ENCODE measurements at places on chromosomes 6 and 20.

- DNase-seq = no peak
Observed at GRCh38 chr20:20604907-20605306, 107.5 kb downstream of the RALGAPA2 start.

DNA sequence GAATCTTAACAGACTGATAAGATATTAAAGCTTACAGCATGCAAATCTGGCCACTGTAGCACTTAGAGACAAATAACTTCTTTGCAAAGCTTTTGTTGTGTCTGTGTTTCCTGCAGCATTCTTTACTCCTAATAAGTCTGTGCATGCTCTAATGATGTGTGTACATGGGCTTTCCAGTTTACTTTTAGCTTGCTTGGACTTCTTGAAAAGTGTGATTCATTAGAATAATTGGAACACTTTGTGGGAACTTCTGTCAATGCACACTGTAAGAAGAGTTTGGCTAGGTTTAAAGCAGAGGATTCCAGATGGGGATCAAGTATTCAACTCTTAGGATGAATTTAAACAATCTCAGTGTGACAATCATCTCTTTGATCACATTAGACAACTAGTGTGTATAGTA, 22.1 kb upstream of the TINAG start:
- no peak for DNase-seq

GRCh38 chr6:90294989-90295853, 1.4 kb downstream of the BACH2 start:
- peak; percentile 70 for DNase-seq

GRCh38 chr20:15547119-15547518, 1026.1 kb downstream of the KIF16B start:
- no peak for DNase-seq

DNA sequence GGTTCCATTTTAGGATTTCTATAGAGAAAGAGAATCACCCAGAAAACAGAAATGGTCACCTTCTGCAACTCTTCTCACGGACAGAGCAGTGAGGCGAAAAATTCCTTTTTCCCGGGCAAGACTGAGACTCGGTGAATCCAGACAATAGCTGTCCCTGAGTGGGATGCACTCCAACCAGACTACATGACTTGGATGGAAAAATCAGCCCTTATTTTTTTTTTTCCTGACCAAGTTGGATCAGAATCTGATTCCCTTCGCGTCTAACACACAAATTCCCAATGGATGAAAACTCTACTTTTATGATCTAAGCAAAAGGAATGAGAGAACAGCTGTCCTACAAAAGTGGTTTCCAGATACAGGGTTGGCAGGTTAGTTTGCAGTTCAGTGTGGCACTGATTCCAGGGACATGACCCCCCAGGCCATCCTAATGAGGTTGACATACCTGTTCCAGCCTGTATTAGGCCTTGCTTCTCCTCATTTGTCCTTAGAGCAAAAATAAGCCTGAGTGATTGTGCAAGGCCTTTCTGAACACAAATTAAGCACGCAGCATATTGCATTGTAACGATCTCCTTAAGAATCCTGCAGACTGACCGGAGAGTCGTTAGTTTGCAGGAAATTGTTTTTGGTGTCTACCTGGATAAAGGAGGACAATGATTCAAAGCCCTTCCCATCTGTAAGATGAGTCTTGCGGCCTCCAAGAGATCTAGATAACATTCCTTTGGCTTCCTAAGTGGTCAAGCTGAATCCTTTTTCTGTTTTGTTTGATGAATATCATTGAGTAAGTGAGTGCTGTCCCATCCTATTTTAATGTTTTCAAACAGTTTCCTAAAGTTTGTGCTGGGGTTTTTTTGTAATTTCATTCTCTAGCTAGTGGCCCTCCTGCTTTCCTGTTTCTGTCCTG, 1.5 kb upstream of the NEDD9 start:
- peak; percentile 87 for DNase-seq

DNA sequence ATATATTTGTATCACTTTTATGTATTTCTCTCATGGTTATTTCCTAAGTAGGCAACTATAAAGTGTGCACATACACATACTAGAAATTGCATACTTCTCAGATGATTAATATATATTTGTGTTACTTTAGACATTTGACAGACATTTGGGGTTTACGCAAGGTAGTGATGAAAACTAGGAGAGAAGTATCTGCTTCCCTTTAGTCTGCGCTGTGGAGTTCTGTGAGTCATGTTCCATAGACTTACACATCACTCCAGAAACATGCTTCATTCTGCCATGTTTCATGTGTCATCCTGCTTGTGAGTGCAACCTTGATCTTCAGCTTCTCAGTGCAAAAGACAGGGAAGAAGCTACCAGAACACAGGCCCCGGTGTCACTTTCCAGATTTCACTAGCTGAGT, 200.7 kb upstream of the BMP2 start:
- no peak for DNase-seq

DNA sequence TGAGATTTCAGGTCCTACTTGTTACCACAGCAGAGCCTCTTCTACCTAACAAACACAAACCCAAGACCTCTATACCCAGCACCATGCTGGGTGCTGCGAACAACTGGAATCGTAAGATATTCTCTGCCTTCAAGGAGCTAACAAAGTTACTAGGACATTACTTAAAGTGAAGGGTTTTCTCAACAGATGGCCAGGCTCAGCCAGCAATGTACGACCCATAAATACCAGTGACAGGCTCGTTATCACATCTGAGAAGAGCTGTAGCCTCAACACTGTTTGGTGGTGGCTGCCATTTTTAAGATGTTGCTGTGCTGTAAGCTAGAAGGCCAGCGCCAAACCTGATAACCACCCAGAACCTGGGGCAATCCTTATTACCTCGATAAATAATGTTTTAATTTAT, 406.5 kb downstream of the KIF16B start:
- DNase-seq = no peak

DNA sequence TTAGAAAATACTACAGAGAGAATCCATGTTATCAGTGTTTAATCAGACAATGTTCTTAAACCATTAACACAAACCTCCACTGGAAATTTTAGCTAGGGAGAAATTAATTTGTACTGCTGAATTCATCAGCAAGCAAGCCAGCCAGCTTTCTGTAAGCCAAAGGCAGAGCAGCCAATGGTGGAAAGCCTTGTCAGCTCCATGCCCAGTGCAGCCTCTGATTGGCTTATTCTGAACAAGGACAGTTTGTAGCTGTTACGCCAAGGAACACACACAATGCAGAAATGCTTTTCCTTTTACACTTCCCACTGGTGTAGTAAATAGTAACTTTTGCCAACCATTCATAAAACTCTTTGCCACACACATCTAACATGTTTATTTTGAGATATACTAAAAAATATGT, 265.0 kb downstream of the TENT5A start:
- no peak for DNase-seq

DNA sequence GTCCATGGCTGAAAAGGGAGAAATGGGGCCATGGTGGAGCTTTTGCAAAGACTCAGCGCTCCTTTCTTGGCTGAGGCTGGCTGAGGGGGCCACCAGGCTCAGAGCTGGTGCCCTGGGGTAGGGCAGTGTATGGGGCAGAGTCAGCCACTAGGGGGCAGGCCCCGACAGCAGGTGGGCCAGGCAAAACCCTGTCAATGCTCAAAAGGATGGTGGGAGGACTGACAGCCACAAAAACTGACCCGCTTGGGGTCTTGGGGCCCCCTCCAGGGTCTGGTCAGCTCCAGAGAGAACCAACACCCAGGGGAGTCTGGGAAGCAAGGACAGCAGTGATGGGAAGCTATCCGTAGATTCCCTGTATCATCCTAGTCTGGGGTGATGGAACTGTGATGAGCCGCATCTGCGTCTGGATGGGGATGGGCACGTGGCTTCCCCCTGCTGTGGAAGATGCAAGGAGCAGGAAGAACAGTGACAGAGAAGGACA, 306.9 kb downstream of the DHX35 start:
- peak; percentile 79 for DNase-seq

- DNase-seq = no peak
Observed at GRCh38 chr6:88867841-88868731, 95.3 kb downstream of the RNGTT start.

DNA sequence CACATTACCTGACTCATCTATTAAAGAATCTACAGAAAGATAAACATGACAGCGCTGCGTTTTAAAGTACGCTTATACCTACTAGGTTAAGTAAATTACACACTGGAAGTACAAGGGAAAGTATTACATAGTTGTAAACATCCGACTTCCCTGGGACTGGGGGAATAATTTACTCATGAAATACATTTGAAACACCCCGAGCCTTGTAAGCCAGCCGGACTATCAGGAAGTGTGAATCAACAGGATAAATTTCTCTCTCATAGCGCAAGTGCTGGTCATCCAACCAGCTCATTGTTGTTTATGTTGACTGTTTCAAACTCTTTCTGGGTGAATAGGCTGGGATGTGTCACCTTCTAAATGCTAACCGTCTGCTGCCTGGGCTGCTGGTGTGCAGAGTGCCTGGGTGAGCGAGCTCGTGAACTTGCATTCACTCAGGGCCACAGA, 4.9 kb downstream of the BMP6 start:
- peak; percentile 71 for DNase-seq

DNA sequence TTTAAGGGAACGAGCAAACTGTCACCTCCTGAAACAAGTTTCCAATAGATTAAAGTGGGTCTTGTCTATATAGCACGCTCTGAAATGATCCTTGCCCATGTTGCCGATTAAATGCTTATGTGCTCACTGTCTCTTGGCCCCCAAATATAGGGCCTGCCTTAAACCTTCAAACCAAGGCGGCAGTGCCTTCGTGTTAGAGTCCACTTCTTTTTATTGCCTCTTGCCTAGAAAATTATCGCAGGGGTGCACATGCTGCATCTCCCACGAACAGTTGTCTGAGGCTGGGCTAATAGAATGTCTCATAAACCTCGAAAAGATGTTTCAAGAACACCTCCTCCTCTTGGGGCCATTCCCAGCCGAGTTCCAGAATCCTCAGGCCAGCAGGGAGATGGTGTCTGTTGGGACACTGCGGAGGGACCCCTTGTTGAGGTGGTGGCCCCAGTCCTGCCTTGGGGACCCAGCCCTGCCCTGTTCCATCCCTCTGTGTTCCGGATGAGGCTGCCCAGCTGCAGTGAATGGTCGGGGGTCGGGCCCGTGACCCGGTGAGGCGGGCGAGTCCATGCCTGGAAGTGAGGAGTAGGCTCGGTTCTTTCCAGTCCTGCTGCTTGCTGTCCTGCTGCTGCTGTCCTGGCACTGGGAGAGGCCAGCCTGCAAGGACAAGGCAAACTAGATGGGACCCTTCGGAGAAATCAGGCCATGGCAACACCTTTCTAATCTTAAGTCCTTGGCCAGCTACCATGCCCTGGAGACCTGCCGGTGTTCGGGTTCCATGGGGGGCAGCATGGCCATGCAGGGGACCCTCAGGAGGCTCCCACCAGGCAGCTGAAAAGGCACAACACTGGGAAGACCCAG, 34.7 kb upstream of the SLCO4A1 start:
- no peak for DNase-seq

DNA sequence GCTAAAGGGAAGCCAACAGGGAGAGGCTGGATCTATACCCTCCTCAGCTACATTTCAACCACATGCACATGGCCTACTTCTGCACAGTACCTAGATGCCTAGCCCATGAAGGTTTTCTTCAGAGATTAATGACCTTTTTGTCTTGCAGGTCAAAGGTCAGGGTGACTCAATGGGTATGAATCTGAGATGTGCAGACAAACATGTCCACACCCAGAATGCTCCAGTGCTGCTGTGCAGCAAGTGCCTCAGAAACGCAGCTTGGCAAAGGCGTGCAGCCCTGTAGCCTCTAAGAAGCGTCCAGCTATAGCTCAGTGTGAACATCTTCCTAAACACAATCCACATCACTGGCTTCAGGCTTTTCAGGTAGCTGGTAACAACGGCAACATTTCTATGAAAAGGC, 24.4 kb downstream of the MAP1LC3A start:
- DNase-seq = peak; percentile 70

Measured in islet precursor cell (in vitro differentiated cells).